ENCODE measurements at places on chromosomes 4 and X.
A peak's percentile ranks its signal among the peaks of the same experiment; 100 is the strongest.

DNA sequence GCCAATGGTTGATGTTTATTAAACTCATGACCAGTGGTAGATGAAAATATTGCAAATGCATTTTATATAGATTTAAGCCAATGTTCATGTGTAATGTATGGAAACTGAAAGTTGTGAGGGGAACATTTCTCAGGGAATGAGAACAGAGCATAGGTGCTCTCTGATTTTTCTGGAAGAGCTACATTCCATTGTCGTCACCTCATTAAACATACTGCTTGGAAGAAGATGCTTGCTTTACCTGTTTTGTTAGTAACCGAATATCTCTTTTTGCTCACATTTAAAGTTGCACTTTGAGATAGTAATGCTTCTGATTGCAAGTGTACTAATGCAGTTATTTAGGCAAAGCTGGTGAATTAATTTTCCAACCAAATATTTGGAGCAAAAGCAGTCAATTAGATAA lies 93.8 kb upstream of the CLCN4 start:
- no peak for DNase-seq

DNA sequence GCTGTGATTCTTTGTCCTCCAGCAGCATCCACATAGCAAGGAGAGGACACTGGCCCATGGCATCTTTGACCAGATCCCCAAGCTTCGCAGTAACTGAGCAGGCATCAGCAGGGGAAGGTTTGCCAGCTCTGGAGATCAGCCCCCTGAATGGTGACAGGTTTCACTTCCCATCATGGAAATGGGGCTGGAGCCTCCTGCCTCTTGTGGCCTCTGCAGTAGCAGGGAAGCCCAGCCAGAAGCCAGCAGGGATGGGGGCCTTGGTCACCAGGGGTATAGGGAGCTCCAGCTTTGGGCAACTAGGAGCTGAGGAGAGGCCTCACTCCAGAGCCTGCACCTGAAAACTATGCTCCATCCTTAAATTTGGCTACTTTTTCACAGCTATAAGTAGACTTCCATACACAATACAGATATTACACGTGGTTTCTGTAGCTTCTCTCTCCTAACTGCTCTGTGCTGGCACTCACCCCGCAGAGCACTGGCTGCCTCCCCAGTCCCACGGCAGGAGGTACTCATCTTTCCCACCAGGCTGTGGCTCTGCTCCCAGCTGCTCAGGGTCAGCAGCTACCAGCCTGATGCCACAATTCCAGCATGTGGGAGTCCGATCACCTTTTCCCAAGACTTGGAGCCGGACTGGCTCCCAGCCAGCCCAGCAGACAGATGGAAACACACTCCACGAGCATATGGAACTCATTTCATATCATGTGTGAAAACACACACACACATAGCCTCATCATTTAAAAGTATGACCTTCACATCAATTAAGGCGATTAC lies 2.8 kb downstream of the TMEM271 start:
- DNase-seq: no peak

GRCh38 chrX:126552313-126553022 lies at the start of gene DCAF12L1:
Gene DCAF12L1, minus strand, starts transcription at chrX:126552814. Its CDS starts 206 bp downstream, at chrX:126552608.
- no peak for DNase-seq

GRCh38 chrX:136021160-136021559 lies 35.9 kb downstream of the SLC9A6 start:
- no peak for DNase-seq

GRCh38 chr4:108425988-108426387 lies 194.4 kb upstream of the RPL34 start:
- DNase-seq: no peak

- DNase-seq: no peak
Measured at GRCh38 chr4:154160519-154161301, 330.9 kb downstream of the DCHS2 start.

GRCh38 chr4:98226396-98226795 lies 34.8 kb upstream of the RAP1GDS1 start:
- DNase-seq: no peak

- peak; percentile 10 for DNase-seq
Measured at GRCh38 chr4:83012200-83012686, 1.6 kb upstream of the LIN54 start.

DNA sequence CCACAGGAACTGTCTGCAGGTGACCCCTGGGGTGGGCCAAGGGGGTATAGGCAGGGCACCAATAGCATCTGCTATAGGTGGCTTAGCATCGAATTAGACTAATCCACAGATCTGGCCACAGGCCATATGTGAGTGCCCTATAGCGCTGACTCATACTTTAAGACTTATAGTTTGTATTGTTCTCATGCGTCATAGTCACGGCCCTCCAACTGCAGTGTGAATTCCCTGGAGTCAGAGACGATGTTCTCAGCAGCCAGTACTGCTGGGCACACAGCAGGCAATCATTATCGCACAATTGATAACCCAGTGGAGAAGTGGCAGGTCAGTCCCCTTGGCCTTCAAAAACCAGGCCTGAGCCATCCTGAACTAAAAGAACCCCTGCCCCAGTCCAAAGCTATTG lies 58.1 kb downstream of the ADGRG2 start:
- DNase-seq: no peak

GRCh38 chrX:110420771-110421499 lies 62.3 kb downstream of the RTL9 start:
- DNase-seq: no peak

DNA sequence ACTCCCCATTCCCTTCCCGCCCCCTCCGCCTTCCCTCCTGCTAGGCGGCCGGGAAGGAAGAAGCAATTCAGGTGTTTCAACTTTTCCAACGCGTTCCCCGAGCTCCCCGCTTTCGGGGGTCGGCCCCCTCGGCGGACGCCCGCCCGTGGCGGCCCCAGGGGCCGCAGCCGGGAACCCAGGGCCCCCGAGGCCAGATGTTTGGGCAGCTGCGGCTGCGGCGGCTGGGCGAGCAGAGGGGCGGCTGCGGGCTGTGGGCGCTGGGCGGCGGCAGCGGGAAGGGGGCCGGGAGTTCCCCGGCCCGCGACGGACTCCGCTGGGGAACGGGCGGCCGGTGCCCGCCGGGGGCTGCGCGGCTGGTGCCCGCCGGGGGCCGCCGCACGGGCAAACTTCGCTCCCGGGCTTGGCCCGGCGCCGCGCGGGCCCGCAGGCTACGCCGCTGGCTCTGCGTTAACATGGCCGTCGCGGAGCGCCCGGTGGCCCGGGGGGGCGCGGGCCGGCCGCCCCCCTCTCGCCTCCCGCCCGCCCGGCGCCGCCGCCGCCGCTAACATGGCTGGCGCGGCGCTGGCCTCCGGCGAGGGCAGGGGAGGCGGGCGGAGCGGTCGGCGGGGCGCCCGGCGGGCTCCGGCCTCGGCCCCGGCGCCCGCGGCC lies 510 bp downstream of the HMGB3 start:
- DNase-seq: no peak

DNA sequence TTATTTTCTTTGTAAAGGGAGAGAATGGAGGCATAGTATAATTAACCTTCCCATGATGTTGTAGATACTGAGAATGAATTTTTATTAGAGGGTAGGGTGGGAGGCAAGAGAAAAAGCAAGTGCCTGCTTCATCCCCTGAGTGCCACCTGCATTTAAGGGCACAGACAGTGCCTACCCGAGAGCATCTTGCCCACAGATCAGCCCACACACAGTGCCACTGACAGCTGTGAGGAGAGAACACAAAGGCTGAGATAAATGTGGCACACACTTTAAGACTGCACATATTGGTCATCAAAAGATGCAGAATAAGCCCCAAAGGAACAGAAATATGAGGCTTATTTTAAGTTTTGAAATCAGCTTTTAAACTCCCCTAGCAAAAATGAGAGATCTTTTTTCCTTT lies 250.8 kb downstream of the SLC39A8 start:
- no peak for DNase-seq

GRCh38 chr4:104489731-104490095 lies 5.0 kb downstream of the CXXC4 start:
- no peak for DNase-seq

- no peak for DNase-seq
Measured at GRCh38 chr4:116343809-116344208, 741.6 kb downstream of the TRAM1L1 start.

DNA sequence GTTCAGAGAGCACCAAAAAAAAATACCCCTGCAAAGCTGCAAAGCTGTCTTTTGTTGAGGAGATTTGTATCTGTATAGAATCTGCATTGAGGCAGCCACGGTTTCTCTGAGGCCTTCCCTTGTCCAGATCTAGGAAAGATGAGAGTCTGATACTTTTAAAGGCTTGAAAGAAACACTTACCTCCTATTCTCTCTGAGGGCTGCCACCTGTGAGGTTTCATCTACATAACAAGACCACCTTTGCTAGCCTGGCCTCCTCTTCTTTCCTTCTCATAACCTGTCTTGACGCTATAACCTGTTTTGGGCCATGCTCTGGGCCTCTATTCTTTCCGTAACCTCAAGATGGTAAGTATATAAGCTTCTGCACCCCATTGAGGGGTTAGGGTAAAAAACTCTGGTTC lies 779.6 kb upstream of the HTR2C start:
- DNase-seq: no peak

GRCh38 chr4:7194251-7195140 lies 2.2 kb downstream of the SORCS2 start:
- no peak for DNase-seq

DNA sequence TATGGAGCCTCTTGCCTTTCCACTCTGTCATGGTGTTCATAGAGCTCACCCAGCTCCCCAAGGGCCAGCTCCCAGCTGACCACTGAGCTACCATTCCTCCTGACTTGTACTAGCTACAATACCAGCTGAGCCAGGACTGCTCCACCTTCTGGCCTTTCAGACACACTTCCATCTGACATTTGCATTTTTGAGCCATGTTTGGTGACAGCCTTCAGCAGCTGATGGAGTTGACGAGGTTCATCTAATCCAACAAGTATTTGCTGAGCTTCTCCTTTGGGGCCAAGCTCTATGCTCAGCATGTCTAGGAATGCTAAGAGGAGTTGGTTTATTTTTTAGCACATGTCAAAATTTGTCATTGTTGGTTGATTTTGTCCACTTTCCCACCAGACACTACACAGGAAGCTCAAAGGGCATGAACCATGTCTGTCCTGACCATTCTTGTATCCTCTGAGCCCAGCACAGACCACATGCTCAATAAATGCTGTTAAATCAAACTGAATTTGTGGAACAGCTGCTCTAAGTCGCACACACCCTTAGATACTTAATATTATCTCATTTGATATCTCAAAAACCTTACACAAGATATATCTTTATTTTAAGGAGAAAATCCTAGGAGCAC lies 142.6 kb upstream of the PPARGC1A start:
- DNase-seq: no peak

GRCh38 chrX:53280331-53281320 lies 758 bp downstream of the IQSEC2 start:
- DNase-seq: no peak

DNA sequence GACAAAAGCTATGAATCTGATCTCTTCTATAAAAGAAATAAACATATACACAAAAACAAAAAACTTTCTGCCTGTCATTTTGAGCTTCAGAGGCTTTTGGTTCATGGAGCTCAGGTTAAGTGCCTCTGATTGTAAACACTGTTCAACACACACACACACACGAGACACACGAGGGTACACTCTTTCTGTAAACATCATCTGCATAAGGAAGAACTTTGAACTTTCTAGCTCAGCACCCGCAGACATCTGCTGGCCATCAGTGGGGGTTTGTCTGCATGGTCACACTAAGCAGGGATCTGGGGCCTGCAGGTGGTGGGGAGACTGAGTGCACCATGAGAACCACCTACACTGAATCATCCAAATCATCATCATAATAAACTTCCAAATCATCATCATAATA lies 54.9 kb downstream of the STX18 start:
- no peak for DNase-seq

DNA sequence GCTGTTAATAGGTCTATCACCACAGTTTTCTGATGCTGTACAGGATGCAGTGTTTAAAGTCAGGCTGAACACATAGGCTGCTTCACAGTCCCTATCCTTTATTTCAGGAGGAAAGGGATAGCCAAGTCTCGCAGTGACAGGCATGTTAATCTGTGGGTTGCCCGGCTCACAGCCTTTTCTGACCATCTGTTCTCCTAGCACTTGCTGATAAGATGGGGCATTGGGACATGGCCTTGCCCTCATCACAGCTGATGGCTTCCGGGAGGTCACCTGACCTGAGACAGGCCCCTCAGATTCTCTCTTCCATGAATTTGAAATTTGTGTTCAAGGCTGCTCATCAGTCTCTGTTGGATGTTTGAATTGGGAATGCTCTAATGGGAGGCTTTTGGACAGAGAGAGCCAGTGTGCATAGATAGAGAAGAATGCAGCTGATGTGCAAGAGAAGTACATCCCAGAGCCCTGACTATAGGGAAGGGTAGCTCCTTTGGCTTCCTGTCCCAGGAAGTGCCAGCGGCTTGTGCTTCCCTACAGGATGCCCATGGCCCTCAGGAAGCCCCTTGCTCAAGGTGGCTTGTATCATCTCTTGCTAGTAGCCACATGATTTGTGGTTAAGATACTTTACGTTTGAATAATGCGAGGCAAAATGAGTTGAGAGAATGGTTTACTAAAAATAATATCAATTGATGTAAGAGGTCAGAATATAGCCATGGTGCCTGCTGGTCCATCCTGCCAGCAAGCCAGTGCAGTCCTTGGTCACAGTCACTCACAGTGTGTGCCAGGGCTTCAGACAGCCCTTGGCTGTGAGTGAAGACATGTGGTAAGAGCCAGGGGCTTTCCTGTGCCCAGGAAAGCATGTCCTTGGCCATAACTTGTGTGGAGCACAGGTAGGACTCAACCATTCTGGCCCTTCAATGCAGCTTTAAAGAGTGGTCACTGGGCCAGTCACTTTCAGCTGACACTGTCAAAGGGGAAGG lies 88.6 kb downstream of the TSPAN7 start:
- DNase-seq: no peak

- DNase-seq: no peak
Measured at GRCh38 chr4:129350834-129351721, 255.1 kb downstream of the C4orf33 start.

DNA sequence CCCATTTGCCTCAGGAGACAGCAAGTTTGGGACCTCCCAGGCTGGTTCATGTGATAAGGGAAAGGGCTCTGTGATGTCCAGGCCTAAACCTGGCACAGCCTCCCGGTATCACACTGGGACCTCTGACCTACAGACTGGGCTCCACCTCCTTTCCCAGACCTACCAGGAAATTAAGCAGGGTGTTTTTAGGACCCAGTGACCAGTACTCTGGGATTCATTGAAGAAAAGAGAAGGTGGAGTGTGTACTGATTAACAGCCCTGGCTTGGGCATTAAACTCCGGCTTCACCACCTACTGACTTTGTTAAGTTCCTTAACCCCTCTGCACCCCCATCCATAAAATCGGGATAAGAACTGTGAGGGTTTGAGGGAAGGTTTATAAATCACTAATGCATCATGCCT lies 28.6 kb downstream of the ASB9 start:
- no peak for DNase-seq

DNA sequence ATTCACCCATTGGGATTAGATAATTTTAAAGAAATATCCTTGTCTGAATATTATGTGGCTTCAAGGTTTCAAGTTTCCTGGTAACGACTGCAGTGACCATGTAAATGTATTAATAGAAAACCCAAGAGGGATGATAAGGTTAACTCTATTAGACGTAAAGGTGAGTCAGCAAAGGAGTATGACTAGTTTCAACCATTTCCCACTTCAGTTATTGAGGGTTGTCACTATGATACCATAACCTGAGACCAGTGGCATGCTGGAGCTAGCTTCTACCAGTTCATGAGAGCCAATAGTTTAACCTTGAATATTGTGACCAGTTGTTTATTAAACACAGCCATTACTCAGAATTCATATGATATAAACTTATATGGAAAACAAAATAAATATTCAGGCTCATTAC lies 270.1 kb downstream of the TMA16 start:
- no peak for DNase-seq

GRCh38 chr4:10605031-10605430 lies 79.5 kb downstream of the CLNK start:
- no peak for DNase-seq

GRCh38 chr4:7124689-7125442 lies 57.0 kb upstream of the GRPEL1 start:
- DNase-seq: no peak

Measured in activated T-helper 9 cell treated with anti-CD3 and anti-CD28 coated beads, Interleukin-2, amount 50 U/mL, for 16 hours (primary cell).